ENCODE measurements at places on chromosomes 16 and 17.

DNA sequence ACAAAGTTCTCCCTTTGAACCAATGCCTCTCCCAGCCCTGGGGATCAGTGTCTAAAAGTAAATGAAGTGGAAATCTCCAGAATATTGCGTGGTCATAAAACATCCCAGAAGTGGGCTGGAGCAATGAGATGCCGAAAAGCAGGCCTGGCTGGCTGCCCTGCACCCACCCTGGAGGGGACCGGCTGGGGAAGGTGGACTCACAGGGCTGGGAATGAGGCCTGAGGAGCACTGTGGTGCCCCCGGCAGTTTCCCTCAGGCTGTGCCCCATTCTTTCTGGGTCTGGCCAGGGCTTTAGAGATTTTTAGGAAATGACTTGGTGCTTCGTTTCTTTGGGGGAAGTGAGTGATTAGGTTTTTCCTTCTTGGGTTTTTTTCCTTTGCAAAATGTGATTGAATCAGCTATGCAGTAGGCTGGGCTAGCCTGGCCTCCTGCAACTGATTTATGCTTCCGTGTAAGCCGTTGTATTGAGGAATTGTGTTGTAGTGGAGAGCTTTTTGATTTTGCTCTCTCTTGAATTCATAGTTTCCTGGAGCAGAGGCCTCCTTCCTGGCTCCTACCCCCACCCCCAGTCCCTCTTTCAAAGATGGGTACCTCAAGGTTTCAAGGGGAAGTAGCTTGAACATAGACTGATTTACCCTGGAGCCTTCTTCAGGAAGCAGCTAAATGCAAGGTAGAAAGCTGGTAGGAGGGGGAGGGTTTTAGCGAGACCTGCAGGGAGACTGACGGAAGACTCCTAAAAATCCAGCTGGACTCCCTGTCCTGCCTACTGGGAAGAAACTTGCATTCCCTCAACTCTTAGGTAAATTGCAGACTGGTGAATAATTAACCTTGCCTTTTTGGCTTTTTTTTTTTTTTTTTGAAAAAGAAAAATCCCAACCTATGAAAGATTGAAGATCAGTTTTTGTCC is 170.2 kb downstream of the RAB11FIP4 start:
- no peak for DNase-seq

GRCh38 chr17:62674841-62675240 is 47.4 kb downstream of the MRC2 start:
- no peak for DNase-seq

DNA sequence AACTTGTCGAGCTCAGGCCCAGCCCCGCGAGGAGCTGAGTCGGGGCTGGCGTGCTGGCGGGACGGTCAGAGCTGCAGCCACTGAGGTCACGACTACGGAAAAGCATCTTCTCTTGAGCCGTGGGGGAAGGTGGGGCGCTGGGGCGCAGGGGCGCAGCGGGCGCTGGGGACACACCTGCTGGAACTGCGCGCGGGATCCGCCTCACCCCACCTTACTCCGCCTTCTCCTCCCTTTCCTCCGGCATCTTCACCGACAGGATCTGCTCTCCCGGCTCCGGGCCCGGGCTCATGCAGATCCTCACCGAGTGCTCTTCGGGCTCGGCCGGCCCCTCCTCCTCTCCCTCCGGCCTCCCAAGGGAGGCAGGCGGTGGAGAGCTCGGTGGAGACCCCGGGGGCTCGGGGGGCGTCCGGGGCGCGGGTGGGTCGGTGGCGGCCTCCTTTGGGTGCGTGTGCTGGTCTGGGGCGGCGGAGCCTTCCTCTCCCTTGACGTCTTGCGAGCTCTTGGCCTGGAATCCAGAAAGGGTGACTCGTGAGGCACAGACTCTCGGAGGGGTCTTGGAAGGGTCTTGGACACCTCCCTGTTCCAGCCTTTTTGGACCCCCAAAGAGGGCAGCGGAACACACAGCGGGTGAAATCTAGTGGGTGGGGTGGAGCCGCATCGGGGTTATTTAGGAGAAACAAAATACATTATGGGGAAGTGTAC is 81.8 kb upstream of the KIFC3 start:
- no peak for DNase-seq

- no peak for DNase-seq
Measured at GRCh38 chr16:440627-441026, 15.2 kb downstream of the RAB11FIP3 start.

- no peak for DNase-seq
Measured at GRCh38 chr17:73956595-73957465, 246.6 kb upstream of the RPL38 start.

DNA sequence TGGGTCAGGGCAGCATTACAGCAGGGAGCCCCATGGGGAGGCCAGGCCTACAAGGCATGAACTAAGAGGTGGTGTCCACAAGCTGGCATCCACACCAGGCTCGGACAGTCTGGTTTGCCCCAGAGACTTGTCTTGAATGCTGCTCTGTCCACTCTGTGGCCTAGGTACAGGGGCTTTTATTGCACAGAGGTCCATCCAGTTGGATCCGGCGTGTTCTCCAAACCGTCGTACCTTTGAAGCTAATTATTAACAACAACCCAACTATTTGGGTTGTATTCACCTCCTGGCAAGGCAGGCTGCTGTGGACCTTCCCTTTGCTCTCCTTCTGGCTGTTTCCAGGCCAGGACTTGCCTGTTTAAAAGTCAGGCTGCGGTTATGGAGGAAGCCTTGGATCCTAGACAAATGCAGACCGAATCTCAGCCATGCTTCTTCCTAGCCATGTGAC is 123.4 kb downstream of the CLEC16A start:
- no peak for DNase-seq
